ENCODE measurements at places on chromosomes 7 and 10. TPM values are rescaled to one million over a fixed set of nuclear protein-coding genes. Genes with fewer than 3 reads are reported as not detected.

DNA sequence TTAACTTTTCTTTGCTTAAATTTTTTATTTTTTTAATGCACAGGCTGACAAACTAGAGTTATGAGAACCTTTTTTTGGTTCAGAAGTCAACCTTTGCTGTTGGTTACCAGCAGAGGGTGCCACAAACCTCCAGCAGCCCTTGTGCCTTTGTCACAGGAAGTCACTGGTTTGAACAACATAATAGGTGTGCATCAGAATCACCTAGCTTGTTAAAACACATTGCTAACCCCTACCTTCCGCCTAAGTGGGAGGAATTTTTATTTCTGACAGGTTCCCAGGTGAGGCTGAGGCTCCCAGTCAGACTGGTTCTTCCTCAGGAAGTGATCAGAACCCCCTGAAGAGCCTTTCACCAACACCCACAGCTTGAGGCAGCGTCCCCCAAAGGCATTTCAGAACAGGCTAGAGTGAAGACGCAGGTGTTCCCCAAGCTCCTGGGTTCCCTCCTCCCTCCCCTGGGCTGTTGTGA, 22.6 kb upstream of the VDAC2 start:
- peak; percentile 56 for DNase-seq

DNA sequence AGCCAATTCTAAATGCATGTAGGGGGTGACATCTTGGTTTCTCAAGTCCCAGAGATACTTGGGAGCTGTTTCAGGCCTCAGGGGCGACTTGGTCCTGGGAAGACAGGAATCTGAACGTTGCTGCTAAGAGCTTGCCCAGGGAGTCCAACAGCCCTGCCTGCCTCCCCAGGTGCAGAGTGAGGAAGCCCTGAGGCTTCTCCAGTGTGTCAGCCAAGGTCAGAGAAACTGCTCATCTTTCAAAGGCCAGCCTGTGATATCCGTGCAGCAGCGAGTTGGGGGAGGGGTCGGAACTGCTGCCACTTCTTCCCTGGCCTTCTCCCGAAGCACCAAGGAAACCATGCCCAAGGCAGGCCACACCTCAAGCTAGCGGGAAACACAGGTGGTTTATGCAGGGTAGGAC, 9.7 kb downstream of the GDF2 start:
- DNase-seq, result no peak

GRCh38 chr10:82737549-82737948, 862.6 kb downstream of the NRG3 start:
- DNase-seq, result no peak

DNA sequence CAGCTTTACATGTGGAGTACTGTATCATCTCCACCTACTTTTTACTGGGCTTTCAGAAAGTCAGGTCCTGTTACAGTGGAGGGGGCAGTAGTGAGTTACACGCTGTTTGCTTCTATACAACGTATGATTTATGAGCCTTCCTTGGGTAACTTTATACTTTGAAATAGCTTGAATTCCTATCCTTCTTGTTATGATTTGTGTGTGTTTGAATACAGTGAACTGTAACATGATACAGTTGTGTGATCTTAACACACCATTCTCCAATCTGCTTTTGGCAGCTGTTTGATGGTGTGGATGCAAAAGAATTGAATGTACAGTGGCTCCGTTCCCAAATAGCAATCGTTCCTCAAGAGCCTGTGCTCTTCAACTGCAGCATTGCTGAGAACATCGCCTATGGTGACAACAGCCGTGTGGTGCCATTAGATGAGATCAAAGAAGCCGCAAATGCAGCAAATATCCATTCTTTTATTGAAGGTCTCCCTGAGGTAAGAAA, 41.7 kb downstream of the SP8 start:
- DNase-seq, result no peak

- DNase-seq, result no peak
These were observed 14.8 kb upstream of the PRKAG2 start for GRCh38 chr7:151891753-151892152.

DNA sequence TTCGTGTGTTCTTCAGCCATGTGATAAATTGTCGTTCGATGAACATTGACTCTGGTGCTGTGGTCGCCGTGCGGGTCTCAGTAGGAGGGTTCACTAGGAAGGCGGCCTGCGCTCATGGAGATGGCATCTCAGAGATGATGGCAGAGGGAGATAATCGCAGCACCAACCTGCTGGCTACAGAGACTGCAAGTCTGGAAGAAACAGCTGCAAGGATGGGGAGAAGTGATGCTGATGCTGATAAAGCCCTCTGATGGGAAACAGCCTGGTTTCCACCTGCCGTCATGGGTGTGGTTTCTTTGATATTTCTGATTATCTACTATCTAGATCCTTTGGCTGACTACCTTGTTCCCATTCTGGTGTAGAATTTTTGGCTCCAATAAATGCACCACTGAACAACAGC, 130.5 kb upstream of the ANKRD30A start:
- no peak for DNase-seq

- no peak for DNase-seq
These were observed 222.9 kb downstream of the DNAJB6 start for GRCh38 chr7:157559596-157560257.

- DNase-seq, result no peak
These were observed 84.9 kb downstream of the CHRM2 start for GRCh38 chr7:136953386-136953785.

DNA sequence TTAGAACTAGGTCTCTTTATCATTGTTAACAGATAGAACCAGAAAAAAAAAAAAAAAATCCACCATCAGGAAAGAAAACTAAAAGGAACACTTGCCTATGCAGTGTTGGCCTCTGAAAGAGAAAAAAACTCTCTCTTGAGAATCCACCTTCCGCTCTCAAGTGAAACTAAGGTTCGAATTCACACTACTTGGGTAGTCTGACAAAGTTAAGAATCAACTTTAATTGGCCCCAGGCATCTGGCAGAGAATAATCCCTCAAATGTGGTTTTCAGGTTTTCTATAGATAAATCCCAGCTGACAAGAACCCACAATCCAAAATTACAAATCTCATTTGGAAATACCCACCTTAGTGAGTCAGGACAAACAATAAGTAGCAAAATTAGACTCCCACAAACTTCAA, 199.7 kb upstream of the LRRN3 start:
- no peak for DNase-seq

DNA sequence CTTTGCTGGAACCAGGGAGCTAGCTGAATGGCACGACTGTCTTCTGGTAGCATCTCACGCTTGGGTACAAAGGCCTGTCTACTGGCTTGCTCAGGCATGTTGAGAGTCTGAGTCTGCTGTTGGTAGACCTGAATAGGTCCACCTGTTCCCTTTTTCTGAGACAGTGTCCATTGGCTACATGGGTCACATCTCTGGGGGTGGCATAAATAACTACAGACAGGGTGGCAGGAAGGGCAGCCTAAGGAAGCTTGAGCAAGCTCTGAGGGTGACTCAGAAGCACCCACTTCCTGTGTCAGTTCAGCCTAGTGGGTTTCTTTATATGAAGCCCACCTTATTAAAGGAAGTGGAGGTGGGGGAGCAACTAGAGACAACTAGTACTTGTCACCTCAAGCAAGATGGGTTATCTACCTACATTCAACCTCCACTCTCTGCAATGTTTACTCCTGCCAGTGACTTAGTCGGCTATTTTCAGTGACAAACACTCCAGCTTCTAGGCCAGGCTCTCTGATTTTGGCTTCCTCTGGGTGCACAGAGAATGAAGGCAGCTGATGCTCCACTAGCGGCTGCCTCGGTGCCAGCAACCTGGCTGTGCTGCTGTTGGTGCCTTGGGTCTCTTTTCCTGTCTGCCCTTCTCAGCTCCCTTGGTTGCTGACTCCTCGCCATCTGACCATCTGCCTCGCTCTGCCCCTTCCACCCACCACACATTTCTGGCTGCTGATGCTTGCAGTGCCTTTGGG, 5.7 kb upstream of the ZYX start:
- DNase-seq, result no peak

- no peak for DNase-seq
These were observed 89.3 kb downstream of the SLIT1 start for GRCh38 chr10:97096261-97097083.

- DNase-seq, result no peak
These were observed 8.1 kb upstream of the FAM107B start for GRCh38 chr10:14782691-14783363.

GRCh38 chr7:113928112-113928511, 9.3 kb upstream of the PPP1R3A start:
- no peak for DNase-seq

- DNase-seq, result no peak
These were observed 9.4 kb upstream of the RFC2 start for GRCh38 chr7:74263399-74264120.

GRCh38 chr10:18261063-18261610, 120.9 kb downstream of the CACNB2 start:
- no peak for DNase-seq

The UNC5B gene
- 17.4 TPM for total RNA-seq

The AKR1C2 gene
- 19.5 TPM for total RNA-seq

The CCDC3 gene
- 3.3 TPM for total RNA-seq

The CFAP58 gene
- total RNA-seq, result 0.44 TPM

The TLX1 gene
- 0.93 TPM for total RNA-seq

The UTF1 gene
- total RNA-seq, result not detected
